ENCODE measurements at places on chromosomes 5 and 9. TPM values are rescaled to one million over a fixed set of nuclear protein-coding genes. Genes with fewer than 3 reads are reported as not detected.

- no peak for DNase-seq
Measured at GRCh38 chr9:102497709-102498108, 497.4 kb upstream of the CYLC2 start.

DNA sequence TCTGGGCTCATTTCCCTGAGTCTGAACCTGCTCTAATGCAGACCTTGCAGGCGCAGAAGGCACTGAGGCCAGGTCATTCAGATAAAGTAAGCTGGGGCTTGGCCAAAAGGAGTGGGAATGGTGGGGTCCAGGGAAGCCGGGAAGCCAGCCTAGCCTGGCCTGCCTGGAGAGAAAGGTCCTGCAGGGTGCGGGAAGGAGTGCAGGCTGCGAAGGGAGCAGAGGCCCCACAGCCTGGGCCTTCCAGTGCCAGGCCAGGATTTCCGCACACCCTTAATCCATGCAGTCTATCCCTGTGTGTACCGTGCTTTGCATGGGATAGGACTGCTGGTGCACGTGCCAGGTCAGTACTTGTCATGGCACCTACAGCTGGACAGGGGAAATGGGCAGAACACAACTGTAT lies 3.6 kb upstream of the STING1 start:
- DNase-seq = no peak

- peak; percentile 3 for DNase-seq
Measured at GRCh38 chr5:62779010-62779422, 200.4 kb downstream of the LRRC70 start.

Gene PDCD1LG2
- total RNA-seq = not detected

- DNase-seq = no peak
Measured at GRCh38 chr5:107296572-107296971, 374.2 kb downstream of the EFNA5 start.

Gene GDF9
- total RNA-seq = 0.49 TPM

Gene ZNF879
- total RNA-seq = 6.6 TPM

GRCh38 chr5:177133853-177134696 lies 502 bp downstream of the NSD1 start:
- DNase-seq = peak; percentile 58

Gene SLC31A2
- total RNA-seq = 3.6 TPM

- no peak for DNase-seq
Measured at GRCh38 chr5:75265731-75266130, 29.1 kb upstream of the ANKRD31 start.

DNA sequence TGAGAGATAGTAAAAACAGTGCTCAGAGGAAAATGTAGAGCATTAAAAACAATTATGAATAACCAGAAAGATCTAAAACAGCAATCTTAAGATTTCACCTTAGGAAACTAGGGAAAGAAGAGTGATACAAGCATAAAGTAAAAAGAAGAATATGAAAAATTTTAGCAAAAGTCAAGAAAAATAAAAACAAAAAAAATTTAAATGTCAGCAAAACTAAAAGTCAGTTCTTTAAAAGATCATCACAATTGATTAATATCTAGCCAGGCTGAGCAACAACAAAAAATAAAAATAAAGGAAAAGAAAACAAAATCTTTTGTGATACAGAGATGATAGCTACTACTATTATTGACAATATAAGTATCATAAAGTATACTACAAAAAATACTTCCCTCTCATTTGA lies 1088.1 kb upstream of the EDIL3 start:
- DNase-seq = no peak

- no peak for DNase-seq
Measured at GRCh38 chr5:172940268-172941066, 18.8 kb upstream of the RPL26L1 start.

DNA sequence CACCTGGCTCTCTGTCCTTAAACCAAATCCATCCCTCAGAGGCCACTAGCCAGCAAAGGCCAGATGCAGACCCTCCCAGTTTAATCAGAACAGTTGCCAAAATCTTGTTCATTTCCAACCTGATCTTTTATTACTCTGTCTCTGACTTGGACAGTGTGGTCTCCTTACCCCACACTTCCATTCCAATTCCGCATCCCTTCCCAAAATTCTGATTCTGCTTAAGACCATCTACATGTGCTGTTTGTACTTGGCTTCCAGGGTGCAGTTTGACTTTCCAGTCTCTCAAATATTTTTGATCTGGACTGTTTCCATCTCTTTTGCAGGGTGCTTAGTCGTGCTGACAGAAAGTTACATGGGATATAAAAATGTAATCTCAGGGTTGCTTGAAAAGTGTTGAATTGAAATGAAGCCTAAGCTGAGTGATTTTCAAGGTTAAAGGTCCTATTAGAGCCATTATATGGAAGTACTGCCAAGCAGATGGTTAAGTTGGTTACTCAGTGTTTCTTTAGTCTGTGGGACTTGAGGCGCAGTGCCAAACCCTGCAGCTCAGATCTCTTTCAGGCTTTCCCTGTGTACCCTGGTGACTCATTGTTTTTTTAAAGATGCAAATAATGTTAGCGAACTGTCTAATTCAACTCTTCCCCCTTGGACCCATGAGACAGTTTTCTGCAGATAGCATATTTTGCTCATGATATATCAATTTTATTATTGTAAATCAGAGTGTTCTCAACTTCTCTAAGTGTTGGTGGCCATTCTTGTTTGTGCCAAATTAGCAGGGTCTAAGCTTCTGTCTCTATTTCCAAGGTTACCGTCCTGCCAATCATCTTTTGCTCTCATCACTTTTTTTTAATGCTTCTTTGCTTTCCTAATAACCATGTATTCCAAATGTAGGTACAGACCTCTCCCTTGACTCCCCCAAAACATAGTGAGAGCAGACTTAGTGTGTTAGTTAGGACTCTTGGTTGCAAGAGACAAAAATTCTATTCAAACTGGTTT lies 18.2 kb upstream of the DCP2 start:
- no peak for DNase-seq

GRCh38 chr5:7894860-7895259 lies 25.9 kb downstream of the MTRR start:
- DNase-seq = no peak

Gene JAKMIP2
- 36.8 TPM for total RNA-seq

GRCh38 chr9:19140259-19140658 lies 13.0 kb upstream of the PLIN2 start:
- no peak for DNase-seq

Gene C5orf52
- total RNA-seq = not detected
